HFFc6 (cell line): ENCODE measurements at places on chromosomes 3 and 15.

GRCh38 chr15:81524496-81524895 lies 150.5 kb upstream of the TMC3 start:
- DNase-seq, result no peak

- DNase-seq, result no peak
Observed at GRCh38 chr3:191882289-191882688, 421.3 kb downstream of the PYDC2 start.

- DNase-seq, result no peak
Observed at GRCh38 chr15:46344115-46344724, 709.4 kb downstream of the SQOR start.

DNA sequence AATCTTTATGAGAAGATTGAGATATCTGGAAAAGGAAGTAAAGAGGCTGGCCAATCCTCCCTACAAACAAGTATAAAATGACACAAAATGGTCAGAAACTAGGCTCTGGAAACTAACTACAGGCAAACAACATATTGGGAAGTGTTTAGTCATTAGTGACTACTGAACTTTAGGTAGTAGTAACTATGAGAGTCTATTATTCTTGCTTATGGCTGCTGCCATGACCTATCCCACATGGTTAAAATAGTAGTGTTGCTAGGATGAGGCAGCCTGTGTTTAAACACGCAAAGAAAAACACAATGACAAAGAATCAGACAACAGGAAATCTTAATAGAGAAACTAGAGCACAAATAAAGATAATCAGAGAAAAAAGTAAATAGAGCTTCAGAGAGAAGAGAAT lies 67.9 kb downstream of the RFX7 start:
- DNase-seq, result no peak

DNA sequence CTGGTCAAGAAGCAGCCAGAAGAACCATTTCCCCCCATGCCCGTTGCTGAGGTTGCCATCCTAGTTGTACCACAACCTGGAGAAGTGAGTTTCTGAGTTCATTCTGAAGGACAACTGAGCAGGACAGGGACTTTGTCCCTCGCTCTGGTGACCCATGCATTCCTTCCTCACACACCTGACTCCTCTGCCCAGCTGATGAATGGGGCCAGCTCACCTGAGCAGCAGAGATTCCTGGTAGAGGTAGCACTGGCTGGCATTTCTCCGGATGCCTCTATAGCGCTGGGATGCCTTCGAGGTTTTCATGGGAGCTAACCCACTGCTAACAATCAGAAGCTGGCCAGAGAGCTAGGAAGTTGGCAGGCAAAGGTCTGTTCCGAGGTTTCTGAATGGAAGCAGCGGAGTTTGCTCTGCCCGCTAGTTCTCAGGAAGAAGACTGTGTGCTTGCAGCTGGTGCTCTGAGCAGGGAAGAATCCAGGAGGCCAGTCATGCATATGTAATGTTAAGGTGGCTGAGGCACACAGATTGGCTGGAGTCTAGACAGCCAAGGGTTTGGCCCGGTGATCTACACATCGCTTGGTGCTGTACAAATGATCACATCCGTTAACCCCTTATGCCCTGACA lies at the start of gene TMC3:
Gene TMC3, minus strand, starts transcription at position 439 of the 621 bp plus-strand sequence. Its CDS starts 136 bp downstream, at position 303.
- no peak for DNase-seq

GRCh38 chr3:66980791-66981190 lies 17.3 kb upstream of the KBTBD8 start:
- no peak for DNase-seq

DNA sequence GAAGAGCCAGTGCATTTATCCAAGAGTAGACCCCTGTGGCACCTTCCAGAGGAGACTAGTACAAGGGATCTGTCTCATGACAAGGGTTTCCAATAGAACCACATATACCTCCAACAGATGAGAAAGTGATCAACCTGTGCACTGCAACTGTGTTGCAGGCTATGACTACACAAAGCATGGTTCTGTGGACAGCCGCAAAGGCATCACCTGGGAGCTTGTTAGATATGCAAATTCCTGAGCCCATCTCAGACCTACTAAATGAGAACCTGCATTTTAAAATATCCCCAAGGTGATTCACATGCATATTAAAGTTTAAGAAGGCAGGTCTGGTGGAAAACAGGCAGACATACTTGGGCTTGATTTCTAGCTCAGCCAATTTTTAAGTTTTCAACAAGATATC lies 368.7 kb downstream of the FOXP1 start:
- DNase-seq, result no peak

- peak; percentile 28 for DNase-seq
Observed at GRCh38 chr3:171175741-171176234, 149.3 kb upstream of the SLC2A2 start.

- DNase-seq, result no peak
Observed at GRCh38 chr3:150960708-150961684, 11.5 kb downstream of the CLRN1 start.

DNA sequence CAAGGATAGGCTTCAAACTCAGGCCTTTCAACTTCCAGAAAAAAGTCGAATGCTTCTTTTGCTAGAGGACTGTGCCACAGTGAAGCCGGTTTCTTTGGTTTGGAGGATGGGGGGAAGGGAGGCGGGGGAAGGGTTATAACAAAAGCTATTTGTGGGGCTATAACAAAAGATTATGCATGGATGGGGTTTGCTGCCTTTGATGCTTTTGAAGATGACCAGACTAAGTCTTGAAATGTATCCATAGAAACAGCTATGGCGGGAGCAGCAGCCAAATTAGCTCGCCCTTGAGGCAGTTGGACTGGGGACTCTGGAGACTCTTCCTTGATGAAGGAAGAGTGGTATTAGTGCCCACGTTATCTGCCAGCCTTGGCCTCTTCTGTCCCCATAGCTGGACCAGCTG lies 47.5 kb downstream of the SRGAP3 start:
- DNase-seq, result no peak

DNA sequence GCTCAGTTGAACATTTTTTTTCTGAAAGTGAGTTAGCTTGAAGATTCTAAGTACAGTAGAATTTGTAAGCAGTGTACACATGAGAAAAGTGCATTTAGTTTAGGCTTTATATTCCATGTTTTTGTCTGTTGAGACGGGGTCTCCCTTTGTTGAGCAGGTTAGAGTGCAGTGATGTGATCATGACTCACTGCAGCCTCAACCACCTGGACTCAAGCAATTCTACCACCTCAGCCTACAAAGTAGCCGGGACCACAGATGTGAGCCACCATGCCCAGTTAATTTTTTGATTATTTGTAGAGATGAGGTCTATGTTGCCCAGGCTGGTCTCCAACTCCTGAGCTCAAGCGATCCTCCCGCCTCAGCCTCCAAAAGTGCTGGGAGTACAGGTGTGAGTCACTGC lies 5.3 kb upstream of the CSNK1G1 start:
- no peak for DNase-seq

DNA sequence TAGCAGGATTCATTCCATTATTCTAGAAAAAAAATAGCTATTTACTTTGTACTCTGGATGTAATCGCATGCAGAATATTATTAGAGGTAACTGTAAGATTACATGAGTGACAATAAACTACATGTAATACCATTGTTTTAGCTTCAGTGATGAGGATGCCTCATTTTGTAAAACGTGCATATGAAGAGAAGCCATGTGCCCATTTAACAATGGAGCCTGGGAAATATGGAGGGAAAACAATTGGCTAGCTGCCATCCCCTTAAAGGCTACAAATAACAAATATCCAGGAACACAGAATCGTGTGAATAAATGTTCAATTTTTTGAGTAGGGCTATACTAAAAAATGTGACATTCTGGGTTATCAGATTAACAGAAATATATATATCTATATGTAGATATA lies 151.1 kb downstream of the SAMMSON start:
- no peak for DNase-seq

GRCh38 chr15:77526595-77527163 lies 106.0 kb downstream of the HMG20A start:
- no peak for DNase-seq

- DNase-seq, result peak; percentile 1
Observed at GRCh38 chr3:106349191-106349881, 480.5 kb upstream of the CBLB start.

DNA sequence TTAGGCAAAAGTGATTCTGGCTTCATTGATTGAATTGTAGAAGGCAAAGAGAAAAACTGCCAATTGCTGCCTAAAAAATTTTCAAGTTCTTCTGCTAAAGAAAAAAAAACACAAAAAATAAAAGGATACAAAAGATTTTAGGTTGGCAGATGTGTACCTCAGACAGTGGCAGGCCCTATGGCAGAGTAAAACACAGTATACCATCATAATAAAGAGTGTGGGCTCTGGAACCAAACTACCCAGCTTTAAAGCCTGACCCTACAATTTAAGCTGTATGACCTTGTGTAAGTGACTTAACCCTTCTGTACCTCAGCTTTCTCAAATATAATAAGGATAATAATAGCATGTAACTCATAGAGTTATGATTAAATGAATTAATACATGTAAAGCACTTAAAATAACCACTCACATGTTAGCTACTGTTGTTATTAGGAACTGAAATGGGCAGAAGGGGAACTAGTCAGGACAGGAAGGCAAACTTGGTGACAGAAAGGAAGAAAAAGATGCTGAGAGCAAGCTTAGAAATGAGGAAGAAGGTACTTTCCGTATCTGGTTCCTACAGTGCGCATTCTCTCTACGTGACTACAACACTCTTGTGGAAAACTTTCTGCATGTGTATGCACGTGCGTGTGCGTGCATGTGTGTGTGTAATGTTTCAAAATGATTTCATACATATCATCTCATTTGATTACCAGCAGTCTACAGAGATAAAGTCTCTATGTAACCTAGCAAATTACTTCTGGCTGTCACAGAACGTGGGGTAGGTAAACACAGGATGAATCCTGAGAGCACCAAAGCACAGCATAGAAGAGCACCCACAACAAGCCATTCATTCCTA lies 13.6 kb upstream of the GATM start:
- DNase-seq, result no peak

DNA sequence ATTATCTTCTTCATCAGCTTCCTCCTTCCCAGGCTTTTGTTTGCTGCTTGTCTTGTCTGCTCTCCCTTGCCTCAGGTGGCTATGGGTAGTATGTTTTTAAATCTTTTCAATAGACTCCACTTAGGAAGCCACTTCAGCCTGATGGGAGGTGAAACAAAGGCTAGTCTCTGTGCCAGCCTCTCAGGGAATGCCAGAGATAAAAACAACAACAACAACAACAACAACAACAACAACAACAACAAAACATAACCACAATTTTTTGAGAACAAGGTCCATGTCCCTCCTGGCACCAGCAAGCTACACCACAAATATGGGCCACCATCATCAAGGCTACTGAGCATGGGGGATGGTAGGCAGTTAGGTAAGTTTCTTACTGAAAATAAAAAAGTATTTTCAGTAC lies 64.8 kb upstream of the UBP1 start:
- no peak for DNase-seq

GRCh38 chr15:38576837-38577236 lies 12.2 kb upstream of the RASGRP1 start:
- DNase-seq, result no peak

GRCh38 chr3:152455989-152456388 lies 187.3 kb downstream of the MBNL1 start:
- no peak for DNase-seq

GRCh38 chr15:25426896-25427610 lies 11.8 kb downstream of the UBE3A start:
- no peak for DNase-seq

- DNase-seq, result no peak
Observed at GRCh38 chr15:75738014-75738646, 25.5 kb upstream of the CSPG4 start.

- DNase-seq, result peak; percentile 97
Observed at GRCh38 chr3:171811295-171811912, 1.1 kb upstream of the PLD1 start.

- no peak for DNase-seq
Observed at GRCh38 chr3:13887495-13888300, 7.8 kb upstream of the WNT7A start.

GRCh38 chr15:66004618-66005262 lies 135.4 kb downstream of the RAB11A start:
- DNase-seq, result peak; percentile 9

DNA sequence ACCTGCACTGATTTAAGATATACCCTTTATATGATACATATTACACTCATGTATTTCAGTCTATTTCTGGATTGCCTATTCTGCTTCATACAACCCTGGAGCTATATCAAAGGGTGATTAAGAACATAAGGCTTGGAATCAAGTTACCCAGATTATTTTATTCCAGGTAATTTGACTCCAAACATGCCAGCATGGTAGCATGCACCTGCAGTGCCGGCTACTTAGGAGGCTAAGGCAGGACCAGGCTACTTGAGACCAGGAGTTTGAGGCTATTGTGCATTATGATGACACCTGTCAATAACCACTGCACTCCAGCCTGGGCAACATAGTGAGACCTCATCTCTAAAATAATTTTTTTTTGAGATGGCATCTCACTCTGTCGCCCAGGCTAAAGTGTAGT lies 50.4 kb upstream of the NEO1 start:
- DNase-seq, result no peak

- peak; percentile 43 for DNase-seq
Observed at GRCh38 chr3:118817748-118818165, 216.9 kb downstream of the IGSF11 start.

DNA sequence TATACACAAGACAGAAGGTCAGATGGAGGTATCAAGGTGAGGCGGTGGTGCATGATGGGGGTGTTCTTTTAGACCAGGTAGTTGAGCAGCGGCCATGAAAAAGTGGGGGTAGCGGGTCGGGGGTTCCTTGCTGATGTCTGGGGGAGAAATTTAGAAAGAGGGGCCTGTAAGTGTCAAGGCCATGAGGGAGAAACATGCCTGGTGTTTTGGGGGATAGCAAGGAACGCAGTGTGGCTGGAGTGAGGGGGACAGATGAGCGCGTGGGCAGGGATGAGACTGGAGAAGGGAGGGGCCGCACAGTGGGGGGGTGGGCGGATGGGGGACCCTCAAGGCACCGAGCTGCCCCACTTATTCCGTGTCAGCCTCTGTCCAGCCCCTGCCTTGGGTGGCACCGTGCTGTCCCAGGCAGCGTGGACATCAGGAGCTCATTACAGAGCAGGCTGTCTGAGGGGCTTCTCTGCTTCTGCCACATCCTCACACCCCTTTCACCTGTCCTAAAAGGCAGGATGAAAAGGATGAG lies 143.3 kb downstream of the SMAD6 start:
- no peak for DNase-seq

DNA sequence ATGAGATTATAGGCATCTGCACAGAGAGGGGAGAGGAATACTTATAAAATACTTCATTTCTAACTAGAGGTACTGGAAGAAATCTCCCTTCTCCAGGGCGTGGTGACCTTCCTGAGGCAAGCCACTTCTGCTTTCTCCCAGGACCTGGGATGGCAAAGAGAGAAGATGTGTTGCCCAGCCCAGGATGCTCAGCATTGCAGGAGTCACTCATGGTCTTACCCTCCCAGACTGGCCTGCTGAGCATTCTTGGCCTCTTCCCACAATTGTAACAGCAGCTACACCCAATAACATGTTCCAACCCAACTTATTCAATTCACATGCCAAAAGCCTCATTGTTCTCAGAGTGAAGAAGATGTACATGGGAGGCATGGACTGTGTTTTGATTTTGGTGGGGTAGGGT lies 37.9 kb downstream of the IL20RB start:
- no peak for DNase-seq

GRCh38 chr15:72873379-72874233 lies 90.0 kb upstream of the ADPGK start:
- DNase-seq, result no peak

DNA sequence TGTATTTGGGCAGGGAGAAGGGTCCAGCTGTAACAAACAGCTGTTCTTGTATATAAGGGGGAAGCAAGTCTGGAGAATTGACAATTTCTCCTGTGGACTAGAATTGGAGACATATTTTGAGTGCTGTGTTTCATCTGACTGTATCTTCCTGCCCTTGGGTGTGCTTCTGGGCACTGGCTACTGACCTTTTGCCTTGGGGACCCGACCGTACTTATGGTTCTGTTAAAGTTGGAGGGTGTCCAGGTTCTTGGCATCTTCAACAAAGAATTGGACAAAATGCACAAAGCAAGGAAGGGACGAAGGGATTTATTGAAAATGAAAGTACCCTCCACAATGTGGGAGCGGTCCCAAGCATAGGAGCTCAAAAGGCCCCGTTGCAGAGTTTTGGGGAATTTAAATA lies 31.0 kb downstream of the MAP2K1 start:
- no peak for DNase-seq
